ELR (cell line): ENCODE measurements at places on chromosomes 1 and 21.
A peak's percentile ranks its signal among the peaks of the same experiment; 100 is the strongest.

DNA sequence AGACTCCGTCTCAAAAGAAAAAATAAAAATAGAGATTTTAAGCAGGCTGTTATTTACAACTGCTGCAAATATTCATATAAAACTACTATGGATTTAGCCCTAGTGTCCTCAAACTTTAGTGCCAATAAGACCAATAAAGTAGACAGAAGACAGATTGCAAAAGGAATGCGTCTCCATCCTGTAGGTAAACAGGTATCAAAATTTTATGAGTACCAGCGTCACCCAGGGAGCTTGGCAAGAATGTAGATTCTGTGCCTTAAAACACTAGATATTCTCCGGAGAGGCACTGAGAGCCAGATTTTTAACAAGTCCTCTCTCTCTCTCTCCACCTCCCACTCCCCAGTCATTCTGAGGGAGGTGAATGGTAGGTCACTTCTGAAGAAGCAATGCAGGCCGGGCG, 18.4 kb downstream of the SMYD3 start:
- no peak for DNase-seq

- no peak for DNase-seq
Observed at GRCh38 chr1:39561279-39561678, 15.3 kb downstream of the PABPC4 start.

- no peak for DNase-seq
Observed at GRCh38 chr1:185151215-185151614, 5.5 kb downstream of the TRMT1L start.

DNA sequence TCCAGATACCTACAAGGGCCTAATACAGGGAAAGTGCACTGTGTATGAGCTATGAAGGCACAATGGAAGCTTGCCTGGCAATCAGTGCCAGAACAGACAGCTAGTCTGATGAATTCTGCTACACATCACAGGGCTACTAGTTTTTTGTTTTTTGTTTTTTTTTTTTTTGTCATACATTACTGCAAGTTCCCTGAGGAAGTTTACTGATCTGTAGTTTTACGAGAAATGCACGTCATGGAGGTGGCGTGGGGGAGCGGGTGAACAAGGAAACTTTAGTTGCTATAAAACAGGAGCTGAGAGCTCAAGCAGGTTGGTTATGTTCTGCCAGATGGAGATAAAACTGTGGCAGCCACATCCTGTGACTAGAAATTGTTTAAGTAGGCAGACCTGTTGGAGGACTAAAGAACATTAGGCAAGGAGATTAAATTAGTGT, 17.7 kb downstream of the PTPRC start:
- DNase-seq = peak; percentile 31

DNA sequence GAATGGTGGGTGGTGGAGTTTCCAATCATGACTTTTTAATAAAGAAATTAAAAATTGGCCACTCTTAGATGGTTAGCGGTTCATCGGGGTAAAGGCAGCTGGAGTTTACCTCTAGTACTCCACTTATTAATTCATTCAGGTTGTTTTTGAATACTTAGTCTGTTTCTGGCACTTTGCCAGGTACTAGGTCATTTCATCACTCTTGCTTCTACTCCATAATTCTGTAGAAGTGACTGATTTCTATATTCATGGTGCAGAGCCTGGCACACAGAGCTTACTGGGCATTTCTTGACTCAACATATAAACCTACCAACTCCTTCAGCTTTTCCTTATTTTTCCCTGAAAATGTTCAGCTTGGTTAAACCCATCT, 31.5 kb downstream of the FOXD2 start:
- no peak for DNase-seq

- DNase-seq = no peak
Observed at GRCh38 chr1:39779821-39780220, 8.7 kb upstream of the OXCT2 start.
